ENCODE measurements at places on chromosomes 13 and 19.

DNA sequence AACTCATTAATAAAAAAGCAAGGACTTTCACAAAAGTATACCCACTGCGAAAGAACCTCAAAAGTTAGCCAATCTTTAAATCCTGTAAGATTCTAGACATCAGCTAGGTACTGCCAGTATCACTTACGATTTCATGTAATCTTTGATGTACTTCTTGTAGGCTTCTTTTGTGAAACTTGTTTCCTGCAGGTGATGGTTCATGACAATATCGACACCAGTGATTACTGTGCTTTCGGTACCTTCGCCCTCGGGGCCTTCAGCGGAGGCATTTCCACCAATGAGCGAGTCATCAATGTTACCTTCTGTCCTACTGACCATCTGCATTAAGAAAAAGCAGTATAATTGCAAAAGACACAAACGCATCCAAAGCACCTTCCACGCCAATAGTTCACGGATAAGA lies 1.1 kb downstream of the TPT1 start:
- ATAC-seq = peak; percentile 13

DNA sequence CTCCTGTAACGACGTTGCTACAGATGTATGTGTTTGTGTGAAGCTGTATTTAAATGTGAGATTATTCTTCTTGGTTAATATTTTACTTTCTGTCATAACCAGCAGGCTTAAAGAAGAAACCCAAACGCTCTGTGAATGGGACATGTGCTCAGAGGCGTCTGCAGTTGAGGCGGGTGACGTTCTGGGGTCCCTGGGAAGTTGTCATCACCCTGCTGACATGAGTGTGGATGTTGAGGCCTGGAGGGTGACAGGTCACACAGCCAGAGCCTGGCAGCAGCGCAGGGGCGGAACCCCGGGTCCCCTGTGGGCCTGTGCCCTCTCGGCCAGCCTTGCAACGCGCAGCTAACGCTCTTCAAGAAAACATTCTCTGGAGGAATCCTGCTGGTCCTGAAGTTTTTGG lies 16.6 kb downstream of the RASA3 start:
- no peak for ATAC-seq

DNA sequence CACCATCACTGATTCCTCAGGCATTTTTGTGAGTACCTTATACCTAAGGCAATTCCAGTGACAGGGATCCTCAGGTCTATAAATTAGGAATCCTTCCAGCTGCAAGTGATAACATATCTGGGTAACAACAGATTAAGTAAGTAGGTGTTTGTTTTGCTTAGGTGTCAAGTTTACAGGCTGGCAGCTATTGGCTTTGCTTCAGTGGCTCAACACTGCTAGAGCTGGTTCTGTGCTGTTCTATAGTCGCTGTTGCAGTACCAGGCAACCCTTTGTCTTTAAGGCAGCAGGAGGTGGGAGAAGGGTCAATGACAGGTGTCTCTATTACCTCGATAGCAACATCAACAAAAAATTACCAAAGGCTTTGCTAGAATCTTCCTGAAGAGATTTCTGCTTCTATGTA lies 27.0 kb downstream of the SLC10A2 start:
- no peak for ATAC-seq

GRCh38 chr19:54677217-54677616 lies 14.4 kb downstream of the LILRB4 start:
- ATAC-seq = no peak

DNA sequence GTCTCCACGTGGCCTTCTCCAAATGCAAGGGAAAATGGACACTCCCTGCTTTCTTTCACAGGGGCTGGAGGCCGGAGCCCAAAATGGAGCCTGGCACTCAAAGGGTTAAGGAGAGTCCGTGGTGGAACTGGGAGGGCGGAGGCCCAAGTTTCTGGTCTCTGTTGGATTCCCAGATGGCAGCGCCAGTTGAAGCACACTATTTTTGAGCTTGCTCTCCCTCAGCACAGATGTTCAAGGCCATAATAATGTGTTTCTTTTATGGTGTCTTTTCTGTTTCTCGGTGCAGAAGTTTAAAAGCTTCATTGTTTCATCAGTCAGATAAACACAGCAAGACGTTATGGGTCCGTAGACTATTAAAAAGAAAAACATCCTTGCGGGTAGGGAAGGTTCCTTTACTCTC lies 67.6 kb downstream of the TNFRSF19 start:
- no peak for ATAC-seq

DNA sequence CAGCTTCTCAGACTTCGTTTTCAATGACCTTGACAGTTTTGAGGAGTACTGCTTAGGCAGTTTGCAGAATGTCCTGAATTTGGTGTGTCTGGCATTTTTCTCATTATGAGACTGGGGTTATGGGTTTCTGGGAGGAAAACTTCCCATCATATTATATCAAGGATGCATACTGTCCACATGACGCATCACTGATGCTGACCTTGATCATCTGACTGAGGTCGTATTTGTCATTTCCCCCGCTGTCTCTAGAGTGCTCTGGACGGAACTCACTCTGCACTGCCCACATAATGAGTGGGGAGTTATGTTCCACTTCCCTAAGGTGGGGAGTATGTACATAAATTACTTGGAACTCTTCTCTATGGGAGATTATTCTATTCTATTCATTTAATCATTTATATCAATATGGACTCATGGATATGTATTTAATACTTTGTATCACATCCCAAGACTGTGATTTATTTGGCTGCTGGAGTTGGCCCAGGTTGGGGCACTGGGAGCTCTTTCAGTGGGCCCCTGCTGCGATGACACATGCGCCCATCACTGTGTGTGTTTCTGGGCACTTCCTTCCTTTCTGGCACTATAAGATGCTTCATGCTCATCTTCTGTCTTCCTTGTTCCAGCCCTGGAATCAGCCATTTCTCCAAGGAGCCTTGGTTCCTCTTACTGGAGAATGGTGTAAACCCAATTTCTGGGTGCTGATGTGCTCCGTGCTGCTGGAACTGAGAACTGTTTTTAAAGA lies 138.6 kb downstream of the MIPEP start:
- ATAC-seq = peak; percentile 53

DNA sequence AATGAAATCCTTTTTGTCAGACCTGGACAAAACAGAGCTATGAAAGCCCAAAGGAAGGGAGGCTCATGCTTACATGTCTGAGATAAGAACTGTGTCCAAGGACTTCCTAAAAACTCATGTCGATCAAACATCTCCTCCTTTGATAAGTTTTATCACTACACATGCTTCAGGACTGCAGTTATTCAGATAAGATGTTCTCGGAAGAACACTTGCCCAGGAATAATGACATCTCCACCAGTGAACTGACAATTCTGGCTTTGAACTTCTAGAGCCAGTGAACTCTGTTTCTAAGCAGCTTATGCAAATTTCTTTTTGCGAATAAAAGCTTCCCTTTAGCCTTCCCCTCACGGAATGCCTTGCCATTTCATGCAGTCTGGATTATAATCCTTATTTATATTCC lies 561.6 kb downstream of the TBC1D4 start:
- ATAC-seq = no peak

GRCh38 chr19:40588110-40588854 lies 11.6 kb downstream of the SHKBP1 start:
- no peak for ATAC-seq

DNA sequence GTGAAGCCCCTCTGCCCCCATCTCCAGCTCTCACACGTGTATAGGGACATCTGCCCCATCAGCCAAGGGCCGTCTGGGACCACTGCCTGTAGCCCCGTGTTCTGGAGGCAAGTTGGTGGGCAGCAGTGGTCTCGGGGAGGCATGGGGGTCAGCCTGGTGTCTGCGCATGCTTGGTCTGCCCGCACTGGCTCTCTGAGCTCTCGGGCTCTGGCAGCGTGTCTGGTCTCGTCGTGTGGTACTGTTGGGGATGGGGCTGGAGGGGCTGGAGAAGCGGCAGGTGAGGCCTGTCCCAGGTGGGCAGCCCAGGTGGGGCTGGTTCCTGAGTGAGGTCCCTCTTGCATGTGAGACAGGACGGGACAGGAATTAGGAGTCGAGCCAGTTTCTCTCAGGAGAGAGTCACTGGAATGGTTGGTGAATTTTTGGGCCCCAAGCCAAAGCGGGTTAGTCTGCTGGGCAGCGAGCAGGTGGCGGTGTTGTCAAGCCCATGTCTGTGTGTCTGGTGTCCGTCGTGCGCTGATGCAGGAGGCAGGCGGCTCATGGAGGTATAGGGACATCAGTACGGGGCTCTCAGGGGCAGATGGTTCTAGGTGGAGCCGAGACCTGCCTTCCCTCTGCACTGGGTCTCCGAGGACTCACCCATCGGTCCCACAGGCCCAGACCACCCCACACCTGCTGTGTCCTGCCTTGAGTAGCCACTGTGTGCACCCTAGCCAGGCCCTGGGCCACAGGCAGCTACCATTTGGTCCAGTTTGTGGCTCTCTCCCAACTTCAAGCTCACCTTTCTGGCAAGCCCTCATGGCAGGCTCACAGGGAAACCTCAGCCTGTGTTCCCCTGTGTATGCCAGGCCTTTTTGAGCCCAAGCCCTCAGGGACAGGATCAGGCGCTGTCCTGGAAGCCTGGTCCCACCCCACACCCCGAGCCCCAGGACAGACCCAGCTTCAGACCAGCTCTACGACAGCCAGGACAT lies 18.2 kb downstream of the COMP start:
- no peak for ATAC-seq

- ATAC-seq = no peak
Measured at GRCh38 chr19:45884682-45885555, 1.0 kb downstream of the IRF2BP1 start.

- ATAC-seq = no peak
Measured at GRCh38 chr13:24627090-24627714, 53.0 kb upstream of the ATP12A start.

DNA sequence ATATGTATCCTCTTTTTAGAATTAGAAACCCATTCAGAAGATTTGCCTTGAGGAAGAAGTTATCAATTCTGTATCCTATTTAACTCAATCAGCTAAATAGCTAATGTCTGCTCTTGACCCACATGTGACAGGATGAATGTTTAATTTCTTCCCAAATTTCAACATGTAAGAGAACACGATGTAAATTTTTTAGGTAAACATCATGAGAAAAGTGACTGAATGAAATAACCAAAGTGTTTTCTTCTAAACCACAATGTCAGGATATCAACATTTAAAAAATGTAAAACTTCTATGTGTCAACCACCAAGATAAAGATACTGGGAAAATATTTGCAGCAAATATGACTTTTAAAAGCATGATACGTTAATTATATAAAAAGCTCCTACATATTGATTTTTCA lies 302.4 kb downstream of the DCT start:
- ATAC-seq = no peak

Measured in activated T-helper 17 cell treated with anti-CD3 and anti-CD28 coated beads, Interleukin-2, amount 50 U/mL, for 72 hours (primary cell).